Neural crest cell (in vitro differentiated cells): ENCODE measurements at places on chromosomes 12 and 14.

DNA sequence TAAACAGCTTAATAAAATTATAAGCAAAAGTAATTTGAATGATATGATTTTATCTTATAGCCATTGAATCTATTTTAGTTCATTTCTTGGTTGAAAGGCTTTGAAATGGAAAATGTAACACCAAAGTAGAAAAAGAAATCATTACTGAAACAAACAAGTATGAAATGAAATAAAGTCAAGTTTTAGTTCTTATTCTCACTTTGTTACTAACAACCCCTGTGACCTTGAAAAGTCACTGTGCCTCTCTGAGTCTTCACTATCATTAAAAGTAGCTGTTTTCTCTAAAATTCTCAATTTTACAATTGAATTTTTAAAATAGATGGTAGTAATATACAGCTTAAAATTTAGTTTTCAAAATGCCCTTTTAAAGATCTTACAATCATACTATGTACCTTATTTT, 32.4 kb upstream of the SLC17A8 start:
- H3K27me3 ChIP-seq, result no peaks in the 10 kb centered on the region
- no peak overlapping the region for H3K4me3 ChIP-seq
- peaks cover 15% of the 10 kb centered on the region for H3K36me3 ChIP-seq
- no peak overlapping the region for H3K27ac ChIP-seq
- H3K4me1 ChIP-seq, result no peaks in the 10 kb centered on the region

GRCh38 chr14:57182760-57183503, 85.8 kb downstream of the EXOC5 start:
- H3K4me3 ChIP-seq, result no peak overlapping the region
- no peaks in the 10 kb centered on the region for H3K4me1 ChIP-seq
- no peak overlapping the region for H3K27ac ChIP-seq

- no peaks in the 10 kb centered on the region for H3K27me3 ChIP-seq
- H3K36me3 ChIP-seq, result no peaks in the 10 kb centered on the region
- no peak overlapping the region for H3K27ac ChIP-seq
- DNase-seq, result no peak
- no peak overlapping the region for H3K4me3 ChIP-seq
These were observed 58.1 kb downstream of the FSCB start for GRCh38 chr14:44448951-44449358.

- H3K27ac ChIP-seq, result peak within 1 kb of the TSS; percentile 81
- H3K27me3 ChIP-seq, result peaks cover 14% of the 10 kb centered on the region
- peak within 1 kb of the TSS; percentile 94 for H3K4me3 ChIP-seq
- peaks cover 4% of the 10 kb centered on the region for H3K36me3 ChIP-seq
These were observed at the start of gene PPP2R5C for GRCh38 chr14:101761032-101761880. PPP2R5C (plus strand) TSS chr14:101761709; CDS start chr14:101761894, 185 bp downstream.

DNA sequence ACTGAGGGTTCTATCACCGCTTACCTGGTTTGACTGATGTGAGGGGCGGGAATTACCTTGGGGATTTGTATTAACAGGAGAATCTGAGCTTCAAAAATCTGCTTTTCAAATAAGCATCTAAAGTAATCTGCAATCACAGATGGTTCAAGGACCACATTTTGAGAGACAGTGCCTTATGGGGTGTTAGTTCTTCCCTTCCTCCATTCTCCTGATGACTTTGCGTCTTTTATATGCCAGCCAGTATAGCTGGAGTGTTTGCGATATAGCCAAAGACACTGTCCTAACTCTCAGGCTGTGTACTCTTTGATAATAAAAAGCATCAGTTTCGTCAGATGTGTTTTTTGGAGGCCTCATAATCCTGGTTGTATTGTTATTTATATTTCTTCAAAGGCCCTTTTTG, 39.5 kb downstream of the PPHLN1 start:
- DNase-seq, result no peak
- no peak overlapping the region for H3K4me3 ChIP-seq
- H3K4me1 ChIP-seq, result no peaks in the 10 kb centered on the region
- H3K27ac ChIP-seq, result no peak overlapping the region

DNA sequence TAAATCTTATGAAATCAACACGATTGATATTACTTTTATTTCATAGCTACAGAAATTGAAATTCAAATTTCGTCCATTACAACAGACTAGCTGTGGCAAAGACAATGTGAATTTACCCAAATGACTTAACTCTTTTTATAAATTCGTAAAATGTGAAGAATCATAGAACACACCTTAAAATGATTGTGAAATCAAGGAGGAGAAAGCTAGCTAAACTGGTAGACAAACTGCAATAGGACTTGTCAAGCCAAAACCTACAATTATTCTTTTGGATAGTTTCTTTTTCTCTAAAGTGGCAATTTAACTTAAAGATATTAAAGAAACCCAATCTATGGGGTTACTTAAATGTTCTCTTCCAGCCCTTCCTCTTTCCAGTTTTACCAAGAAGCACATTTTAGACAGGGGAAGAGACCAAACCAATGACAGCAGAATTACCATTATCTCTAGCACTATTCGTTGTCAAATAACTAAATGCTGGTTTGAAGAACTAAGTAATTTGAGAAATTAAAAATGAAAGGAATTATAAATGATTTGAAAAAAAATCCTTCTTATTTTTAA, 807 bp upstream of the SLC16A7 start:
- peaks cover 24% of the 10 kb centered on the region for H3K4me1 ChIP-seq
- H3K27ac ChIP-seq, result no peak overlapping the region
- H3K4me3 ChIP-seq, result peak overlapping the region; percentile 88
- H3K27me3 ChIP-seq, result peaks cover 2% of the 10 kb centered on the region
- H3K36me3 ChIP-seq, result no peaks in the 10 kb centered on the region
- no peak for DNase-seq

DNA sequence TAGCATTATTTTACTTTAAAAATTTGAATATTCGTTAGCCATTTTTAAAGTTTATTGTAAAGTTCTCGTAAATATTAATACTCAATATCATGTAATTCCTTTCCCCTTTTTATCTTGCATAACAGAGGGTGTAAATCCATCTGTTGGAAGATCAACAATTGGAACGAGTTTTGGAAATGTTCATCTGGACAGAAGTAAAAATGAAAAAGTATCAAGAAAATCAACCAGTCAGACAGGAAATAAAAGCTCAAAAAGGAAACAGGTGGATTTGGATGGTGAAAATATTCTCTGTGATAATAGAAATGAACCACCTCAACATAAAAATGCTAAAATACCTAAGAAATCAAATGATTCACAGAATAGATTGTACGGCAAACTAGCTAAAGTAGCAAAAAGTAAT, 1.8 kb downstream of the PMCH start:
- no peak for DNase-seq
- no peaks in the 10 kb centered on the region for H3K27me3 ChIP-seq
- H3K4me3 ChIP-seq, result no peak overlapping the region

DNA sequence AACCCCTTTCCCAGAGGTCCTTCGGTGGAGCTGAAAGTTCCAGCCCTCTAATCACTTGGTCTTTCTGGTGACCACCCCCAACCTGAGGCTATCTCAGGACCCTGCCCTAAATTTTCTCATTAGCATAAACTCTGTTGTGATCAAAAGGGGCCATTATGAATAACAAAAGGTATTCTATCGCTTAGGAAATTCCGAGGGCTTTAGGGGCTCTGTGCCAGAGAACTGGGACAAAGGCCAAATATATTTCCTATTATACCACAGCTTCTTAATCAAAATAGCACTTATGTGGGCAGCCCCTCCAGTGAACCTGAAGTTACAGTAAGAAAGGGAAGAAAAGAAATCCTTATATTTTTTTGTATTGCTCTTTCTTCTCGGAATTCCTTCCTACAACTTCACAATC, 125.3 kb upstream of the NPAS3 start:
- no peaks in the 10 kb centered on the region for H3K36me3 ChIP-seq
- H3K4me1 ChIP-seq, result peaks cover 36% of the 10 kb centered on the region
- no peak overlapping the region for H3K27ac ChIP-seq
- H3K4me3 ChIP-seq, result no peak overlapping the region
- no peaks in the 10 kb centered on the region for H3K27me3 ChIP-seq

DNA sequence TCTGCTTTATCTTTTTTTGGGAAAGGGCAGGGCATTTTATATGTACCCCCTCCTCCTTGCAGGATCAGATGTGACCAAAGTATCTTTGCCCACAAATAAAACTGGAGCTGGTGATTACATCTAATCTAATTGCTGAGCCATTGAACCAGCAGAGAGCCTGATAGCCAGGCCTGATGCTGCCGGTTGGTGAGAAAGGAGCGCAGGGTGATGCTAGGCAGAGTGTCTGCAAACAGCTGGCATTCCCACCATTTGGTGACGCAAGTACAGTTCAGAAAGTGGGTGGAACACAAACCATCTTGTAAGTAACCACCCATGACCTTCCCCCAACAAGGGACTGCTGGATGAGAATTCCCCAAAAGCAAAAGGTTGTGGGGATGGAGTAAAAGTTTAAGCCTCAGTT, 12.7 kb downstream of the DPPA3 start:
- no peaks in the 10 kb centered on the region for H3K27me3 ChIP-seq
- no peaks in the 10 kb centered on the region for H3K36me3 ChIP-seq
- H3K4me3 ChIP-seq, result no peak overlapping the region

DNA sequence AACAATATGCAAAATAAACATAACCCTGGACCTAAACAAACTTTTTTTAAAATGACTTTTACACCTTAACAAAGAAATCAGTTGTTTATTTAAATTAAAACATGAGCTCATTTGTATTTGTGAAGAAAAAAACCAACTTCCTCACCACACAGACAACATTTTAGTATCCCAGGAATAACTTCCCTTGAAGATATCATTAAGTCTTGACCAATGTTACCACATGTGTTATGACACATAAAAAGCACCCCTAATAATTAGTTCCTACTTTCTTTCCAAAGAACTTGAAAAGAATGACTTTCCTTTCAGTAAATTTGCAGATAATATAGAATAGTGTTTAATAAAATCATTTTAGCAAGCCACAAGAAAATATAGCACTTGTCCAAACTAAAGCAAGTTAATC, 42.4 kb downstream of the DUSP16 start:
- peak overlapping the region; percentile 68 for H3K4me3 ChIP-seq
- peak overlapping the region; percentile 31 for H3K27ac ChIP-seq
- H3K36me3 ChIP-seq, result peaks cover 6% of the 10 kb centered on the region
- no peak for DNase-seq
- H3K27me3 ChIP-seq, result no peaks in the 10 kb centered on the region
- H3K4me1 ChIP-seq, result peaks cover 47% of the 10 kb centered on the region

- no peaks in the 10 kb centered on the region for H3K27me3 ChIP-seq
- no peak for DNase-seq
- H3K27ac ChIP-seq, result no peak overlapping the region
- H3K4me3 ChIP-seq, result no peak overlapping the region
- peaks cover 22% of the 10 kb centered on the region for H3K4me1 ChIP-seq
These were observed 121.9 kb downstream of the ETV6 start for GRCh38 chr12:11771356-11771755.

- no peak for DNase-seq
- H3K27me3 ChIP-seq, result no peaks in the 10 kb centered on the region
- no peaks in the 10 kb centered on the region for H3K36me3 ChIP-seq
- H3K27ac ChIP-seq, result no peak overlapping the region
- H3K4me1 ChIP-seq, result no peaks in the 10 kb centered on the region
These were observed 25.2 kb upstream of the TSPAN8 start for GRCh38 chr12:71183018-71183417.
